ENCODE measurements at places on chromosomes 7 and 10.

- no peak for DNase-seq
Observed at GRCh38 chr7:27251136-27251651, 8.6 kb downstream of the EVX1 start.

DNA sequence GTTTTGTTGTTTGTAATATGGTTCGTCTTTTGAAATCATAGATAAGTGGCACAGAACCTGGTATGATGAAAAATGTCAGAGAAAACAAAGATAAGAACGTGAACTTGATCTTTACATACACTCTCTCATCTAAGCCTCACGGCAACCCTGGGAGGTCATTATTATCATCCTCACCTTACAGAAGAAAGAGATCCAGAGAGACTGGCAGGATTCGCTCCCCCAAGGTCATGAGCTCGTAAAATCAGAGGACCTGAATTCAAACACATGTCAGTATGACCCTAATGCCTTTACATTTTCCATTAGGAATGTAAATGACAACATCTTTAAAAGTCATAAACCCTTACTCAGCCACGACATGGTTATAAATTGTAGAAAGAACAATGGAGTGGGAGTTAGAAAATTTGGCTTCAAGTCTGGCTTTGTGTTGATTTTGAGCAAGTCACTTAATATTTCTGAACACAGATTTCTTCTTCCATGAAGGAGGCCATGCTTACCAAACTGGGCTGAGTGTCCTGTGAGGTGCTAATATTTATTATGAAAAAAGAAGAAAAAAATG, 35.9 kb downstream of the HIPK2 start:
- no peak for DNase-seq

- DNase-seq, result no peak
Observed at GRCh38 chr10:26486304-26486703, 48.2 kb downstream of the APBB1IP start.

DNA sequence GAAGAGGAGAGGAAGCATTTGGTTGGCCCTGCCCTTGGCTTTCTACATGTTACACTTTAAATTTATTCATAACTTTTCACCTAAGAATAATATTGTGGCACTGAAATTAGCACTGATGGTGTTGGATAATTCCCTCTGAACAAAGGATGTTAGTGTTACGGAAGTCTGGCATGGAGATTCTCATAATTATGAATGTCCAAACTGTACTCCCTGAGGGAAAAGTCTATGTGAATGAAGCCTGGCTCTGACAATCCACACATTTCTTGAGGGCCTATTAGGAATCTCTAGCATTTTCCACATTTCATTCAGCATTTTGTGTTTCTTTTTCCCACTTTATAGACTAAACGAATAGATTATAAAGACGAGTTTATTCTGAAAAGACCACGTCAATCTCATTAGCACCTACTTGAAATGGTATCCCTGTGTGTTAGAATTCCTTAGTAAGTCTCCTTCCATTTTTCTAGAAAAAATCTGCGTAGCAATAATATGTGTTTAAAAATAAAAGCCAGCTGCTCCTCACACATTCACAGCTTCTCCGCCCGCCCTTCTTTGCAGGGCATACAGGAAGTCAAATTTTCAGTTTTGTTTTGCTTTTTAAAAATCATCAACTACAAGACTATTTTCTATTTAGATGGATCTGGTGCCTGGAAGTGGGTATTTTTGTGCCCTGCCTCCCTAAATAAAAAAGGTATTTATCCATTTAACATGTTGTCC, 131.8 kb upstream of the PALS2 start:
- DNase-seq, result no peak

- DNase-seq, result no peak
Observed at GRCh38 chr10:88292185-88292514, 291.0 kb downstream of the RNLS start.

DNA sequence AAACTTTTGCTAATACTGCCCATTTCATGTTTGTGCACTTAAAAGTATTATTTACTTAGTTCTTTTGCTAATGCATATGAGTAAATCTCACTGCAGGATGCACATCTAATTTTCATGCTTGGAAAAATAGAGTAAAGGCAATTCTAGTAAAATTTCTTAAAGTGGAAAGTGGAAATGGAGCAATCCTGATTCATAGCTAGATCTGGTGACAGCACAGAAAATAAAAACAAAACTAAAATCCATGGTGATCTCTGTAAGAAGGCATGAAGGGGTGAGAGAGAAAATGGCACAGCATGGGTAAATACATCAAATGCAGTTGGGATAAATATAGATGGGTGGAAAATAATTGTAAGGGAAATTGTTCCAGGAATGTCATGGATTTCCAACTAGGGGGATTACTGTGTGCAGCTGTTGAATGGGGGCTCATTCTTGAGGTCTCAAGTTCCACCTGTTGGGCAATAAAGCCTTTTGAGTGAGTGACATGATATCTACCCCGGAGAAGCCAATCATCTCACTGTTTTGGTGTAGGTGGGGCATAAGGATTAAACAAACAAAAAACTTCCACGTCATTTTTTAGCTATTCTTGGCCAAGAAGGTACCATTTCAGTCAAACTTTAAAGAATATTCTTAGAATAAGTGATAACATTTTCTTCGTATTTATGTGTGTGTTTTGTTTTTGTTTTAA, 1.7 kb upstream of the MCU start:
- DNase-seq, result no peak

GRCh38 chr10:114631090-114631665, 26.9 kb downstream of the ABLIM1 start:
- no peak for DNase-seq
